Myocyte (in vitro differentiated cells): ENCODE measurements at places on chromosomes 3 and 15.
A peak's percentile ranks its signal among the peaks of the same experiment; 100 is the strongest.

GRCh38 chr3:4730719-4731118 lies 237.6 kb downstream of the ITPR1 start:
- DNase-seq = no peak

DNA sequence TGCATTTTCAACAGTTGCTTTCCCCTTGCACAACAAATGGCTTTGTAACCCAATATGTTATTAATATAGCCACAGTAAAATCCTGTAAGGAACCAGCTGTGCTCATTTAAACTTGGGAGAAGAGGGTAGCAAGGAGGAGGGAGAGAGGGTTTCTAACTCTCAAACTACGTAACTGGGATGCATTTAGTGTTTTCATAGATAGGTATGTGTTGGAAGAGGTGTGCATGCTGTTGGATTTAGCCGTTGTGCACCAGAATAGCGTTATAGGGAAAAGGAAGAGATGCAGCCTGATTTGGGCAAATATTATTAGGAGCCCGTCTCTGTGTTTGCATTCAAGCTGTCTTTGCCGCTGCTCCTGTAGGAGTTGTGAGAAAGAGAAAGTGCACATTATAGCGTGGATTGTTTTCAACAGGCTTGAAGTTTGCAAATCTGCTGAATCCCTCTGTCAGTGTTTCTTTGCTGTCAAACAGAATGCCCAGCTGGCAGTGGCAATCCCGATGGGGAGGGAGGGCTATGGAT lies 39.4 kb downstream of the ARPP21 start:
- peak; percentile 76 for DNase-seq

DNA sequence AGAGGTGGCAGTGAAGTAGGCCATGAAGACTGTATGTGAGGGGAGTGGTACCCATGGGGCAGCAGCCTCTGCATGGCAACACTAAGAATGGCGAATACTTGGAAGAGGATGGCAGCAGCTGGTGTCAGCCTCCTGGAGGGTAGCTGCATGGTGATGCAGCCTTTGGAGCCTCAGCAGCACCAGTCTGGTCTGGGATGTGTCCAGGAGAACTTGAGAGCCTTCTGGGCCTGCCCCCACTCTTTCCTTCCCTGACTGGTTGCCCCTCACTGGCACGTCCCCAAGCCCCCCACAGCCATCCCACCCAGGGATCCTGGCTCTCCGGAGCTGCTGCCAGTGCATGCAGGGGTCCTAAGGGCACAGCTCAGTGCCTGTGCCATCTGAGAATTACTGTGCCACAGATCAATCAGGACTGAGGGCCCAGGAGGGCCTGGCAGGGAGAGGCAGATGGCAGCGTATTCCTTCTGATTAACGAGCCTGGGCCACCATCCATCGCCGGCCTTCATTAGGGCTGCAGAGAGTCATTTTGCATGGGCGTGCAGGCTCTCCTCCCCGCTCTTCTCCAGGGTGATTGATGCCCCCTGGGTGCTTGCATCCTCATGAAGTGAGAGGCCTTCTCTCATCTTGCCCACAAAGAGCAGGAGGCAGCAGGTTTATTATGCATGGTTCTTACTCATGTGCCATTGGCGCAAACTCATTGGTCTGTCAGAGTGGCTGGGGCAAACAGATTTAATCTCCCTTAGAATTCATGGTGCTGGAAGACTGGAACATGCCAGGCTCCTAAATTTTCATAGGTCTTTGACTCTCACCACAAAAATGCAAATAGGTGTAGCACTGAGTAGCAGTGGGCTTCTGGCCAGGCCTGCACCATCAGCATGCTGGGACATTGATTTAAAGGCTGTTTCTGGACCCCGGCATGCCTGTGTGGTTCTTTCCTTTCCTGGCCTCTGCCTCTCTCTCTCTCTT lies 116.8 kb downstream of the EPHB1 start:
- no peak for DNase-seq

- DNase-seq = no peak
These were observed 139.3 kb upstream of the KBTBD8 start for GRCh38 chr3:66858656-66859381.

GRCh38 chr3:115580566-115580965 lies 42.7 kb upstream of the GAP43 start:
- DNase-seq = no peak

DNA sequence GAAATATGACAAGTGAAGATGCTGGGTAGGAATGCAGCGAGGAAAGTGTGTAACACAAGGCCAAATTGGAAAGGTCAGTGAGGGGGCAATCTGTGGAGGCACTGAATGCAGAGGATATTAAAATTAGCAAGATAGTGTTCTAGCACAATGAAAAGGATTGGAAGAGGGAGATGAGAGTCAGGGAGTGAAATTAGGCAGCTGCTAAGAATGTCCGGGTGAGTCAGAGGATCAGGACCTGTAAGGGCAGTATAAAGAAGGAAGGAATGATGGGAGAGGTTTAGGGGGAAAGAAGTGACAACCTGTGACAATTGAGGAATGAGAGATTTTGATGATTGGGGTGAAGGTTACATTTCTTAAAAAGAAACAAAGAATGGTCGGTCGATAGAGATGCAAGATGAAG lies 103.5 kb downstream of the UBE3A start:
- DNase-seq = peak; percentile 18

GRCh38 chr3:173510565-173510964 lies 113.0 kb downstream of the NLGN1 start:
- DNase-seq = no peak
